ENCODE measurements at places on chromosomes 2 and 18. TPM values are rescaled to one million over a fixed set of nuclear protein-coding genes. Genes with fewer than 3 reads are reported as not detected.

GRCh38 chr18:77495982-77496690 is 246.5 kb downstream of the GALR1 start:
- H3K27ac ChIP-seq: no peak overlapping the region
- H3K4me3 ChIP-seq: no peak overlapping the region
- H3K4me1 ChIP-seq: no peaks in the 10 kb centered on the region
- no peaks in the 10 kb centered on the region for H3K36me3 ChIP-seq

The ACVR1C gene
- total RNA-seq: 1.1 TPM

DNA sequence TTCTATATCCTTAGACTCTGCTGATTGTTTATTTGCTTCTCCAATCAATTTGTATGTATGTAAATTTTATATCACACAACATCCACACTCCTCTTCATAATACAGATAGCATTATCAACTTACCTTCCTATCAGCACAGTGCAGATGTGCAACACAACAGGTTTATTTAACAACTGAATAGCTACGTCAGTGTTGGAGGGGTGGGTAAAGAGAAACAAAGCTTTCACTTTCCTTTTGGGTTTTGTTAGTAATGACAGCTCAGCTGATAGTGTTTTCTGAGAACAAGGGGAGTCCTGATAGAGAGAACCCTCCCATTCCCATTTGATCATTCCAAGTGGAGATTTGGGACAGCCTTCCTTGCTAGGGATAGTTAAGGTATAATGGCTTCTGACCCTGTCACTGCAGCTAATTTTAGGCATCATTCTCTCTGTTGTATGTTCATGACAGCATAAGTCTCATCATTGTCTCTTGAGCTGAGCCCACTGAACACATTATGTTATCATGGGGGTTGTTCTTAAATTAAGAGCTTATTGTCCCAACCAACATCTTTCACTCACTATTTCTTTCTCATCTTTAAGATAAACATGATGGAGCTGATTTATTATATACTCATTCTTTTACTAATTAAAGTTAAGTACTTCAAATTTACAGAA is 227.7 kb downstream of the GPD2 start:
- no peaks in the 10 kb centered on the region for H3K27me3 ChIP-seq
- no peak overlapping the region for H3K4me3 ChIP-seq
- peak; percentile 29 for DNase-seq
- no peak overlapping the region for H3K27ac ChIP-seq

GRCh38 chr2:133489146-133489545 is 79.1 kb downstream of the NCKAP5 start:
- no peak overlapping the region for H3K4me3 ChIP-seq
- no peak overlapping the region for H3K27ac ChIP-seq
- no peaks in the 10 kb centered on the region for H3K36me3 ChIP-seq
- H3K27me3 ChIP-seq: no peaks in the 10 kb centered on the region

DNA sequence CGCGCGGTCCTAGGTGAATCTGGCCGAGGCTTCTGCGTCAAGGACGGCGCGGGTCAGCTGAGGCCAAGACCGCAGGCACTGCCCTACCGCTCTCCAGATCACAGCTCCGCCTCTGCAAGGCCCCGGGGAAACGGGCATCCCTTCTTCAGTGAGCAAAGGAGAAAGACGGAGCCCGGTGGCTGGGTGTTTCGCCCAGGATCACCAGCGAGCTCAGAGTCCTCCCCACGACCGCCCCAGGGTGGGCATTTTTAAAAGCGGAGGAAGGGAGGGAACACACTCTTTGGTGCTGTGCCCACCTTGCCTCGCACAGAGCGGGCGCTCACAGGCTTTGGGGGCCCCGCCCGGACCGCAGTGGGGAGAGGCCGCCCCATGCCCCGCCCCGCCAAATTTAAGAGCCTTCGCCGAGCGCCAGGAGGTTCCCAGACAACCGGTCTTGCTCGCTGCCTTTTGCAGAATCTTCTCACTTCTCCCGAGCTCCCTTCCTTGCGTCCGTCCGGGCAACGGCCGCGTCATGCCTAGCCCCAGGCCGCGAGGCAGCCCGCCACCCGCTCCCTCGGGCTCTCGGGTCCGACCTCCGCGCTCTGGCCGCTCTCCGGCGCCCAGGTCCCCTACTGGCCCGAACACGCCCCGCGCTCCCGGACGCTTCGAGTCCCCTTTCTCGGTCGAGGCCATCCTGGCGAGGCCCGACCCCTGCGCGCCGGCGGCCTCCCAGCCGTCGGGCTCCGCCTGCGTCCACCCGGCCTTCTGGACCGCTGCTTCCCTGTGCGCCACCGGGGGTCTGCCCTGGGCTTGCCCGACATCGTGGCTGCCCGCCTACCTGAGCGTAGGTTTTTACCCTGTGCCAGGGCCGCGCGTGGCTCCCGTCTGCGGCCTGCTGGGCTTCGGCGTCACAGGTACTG is at the start of gene NOTO:
NOTO (plus strand) TSS at position 419 of the 899 bp plus-strand sequence; CDS start at position 512, 93 bp downstream.
- no peak for DNase-seq
- H3K4me1 ChIP-seq: peaks cover 13% of the 10 kb centered on the region
- no peaks in the 10 kb centered on the region for H3K36me3 ChIP-seq

The SDC1 gene
- total RNA-seq: not detected

GRCh38 chr2:6930923-6931647 is 13.9 kb downstream of the RNF144A start:
- H3K27me3 ChIP-seq: no peaks in the 10 kb centered on the region
- DNase-seq: no peak
- no peak overlapping the region for H3K27ac ChIP-seq
- peaks cover 12% of the 10 kb centered on the region for H3K4me1 ChIP-seq

The LOXHD1 gene
- not detected for total RNA-seq

DNA sequence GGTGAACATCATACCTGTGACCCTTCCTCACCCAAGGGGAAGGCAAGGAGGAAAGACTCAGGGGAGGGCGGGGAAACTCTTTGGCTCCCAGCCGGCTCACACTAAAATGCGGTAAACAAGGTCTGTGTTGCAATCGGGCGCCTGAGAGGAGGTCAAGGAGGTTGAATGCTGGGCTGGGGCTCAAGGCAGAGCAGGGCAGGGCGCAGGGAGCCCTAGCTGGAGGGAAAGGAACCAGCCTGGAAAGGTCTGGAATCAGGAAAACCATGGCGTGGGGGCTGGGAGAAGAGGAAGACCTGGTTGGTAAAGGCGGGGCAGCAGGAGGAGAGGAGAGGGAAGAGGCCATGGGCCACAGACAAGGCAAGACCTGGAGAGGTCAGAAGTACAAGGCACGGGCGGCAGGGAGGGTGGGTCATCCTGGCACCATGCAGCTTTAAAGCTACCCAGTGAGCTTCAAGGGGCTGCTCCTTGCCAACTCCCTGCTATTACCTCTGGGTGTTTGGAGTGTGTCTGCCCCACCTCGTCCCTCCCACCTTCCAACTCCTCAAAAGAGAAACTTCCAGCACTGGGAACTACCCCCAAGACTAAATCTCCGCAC is 4.8 kb upstream of the TMEM37 start:
- no peaks in the 10 kb centered on the region for H3K36me3 ChIP-seq
- H3K4me3 ChIP-seq: no peak overlapping the region

DNA sequence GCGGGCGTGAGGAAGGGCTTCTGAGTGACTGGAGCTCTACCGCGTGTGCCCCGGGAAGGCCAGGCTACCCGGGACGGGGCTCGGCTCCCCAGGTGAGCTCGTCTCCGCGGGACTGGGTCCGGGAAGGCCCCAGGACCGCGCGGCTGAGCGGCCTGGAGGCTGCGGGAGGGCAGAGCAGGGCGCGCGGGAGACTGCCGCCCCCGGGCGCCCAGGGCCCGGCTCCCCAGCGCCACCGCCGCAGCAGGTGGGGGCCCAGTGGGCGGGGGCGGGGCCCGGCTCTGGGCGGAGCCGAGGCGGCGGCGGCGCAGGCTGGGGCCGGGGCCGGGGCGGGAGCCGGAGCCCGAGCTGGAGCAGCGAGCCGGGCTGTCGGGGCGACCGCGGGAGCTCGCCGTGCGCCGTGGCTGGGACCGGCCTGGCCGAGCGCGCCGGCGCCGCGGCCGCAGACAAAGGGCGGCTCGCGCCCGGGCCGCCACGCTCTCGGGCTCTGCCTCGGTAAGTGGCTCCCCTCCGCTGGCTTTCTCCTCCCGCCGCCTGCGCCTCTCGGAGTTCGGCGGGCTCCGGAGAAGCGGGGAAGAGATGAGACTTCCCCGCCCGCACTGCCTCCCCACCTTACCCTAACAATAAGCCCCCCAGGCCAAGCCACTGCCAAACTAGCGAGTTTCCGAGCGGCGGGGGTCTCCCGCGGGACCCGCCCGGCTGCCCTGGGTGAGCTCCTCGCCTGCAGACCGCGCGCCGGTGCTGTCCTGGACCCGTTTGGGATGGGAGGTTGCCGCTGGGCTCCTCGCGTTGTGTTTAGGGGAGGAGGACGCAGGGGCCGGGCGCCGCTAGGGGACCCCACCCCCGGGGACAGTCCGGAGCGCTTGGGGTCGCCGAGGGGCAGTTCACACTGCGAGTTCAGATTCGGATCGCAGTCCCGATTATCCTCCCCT is at the start of gene MAPK4:
MAPK4 (plus strand) TSS at position 336 of the 929 bp plus-strand sequence. CDS start 103,872 bp downstream, outside the sequence.
- H3K27me3 ChIP-seq: peaks cover 43% of the 10 kb centered on the region
- no peak for DNase-seq
- H3K27ac ChIP-seq: no peak within 1 kb of the TSS
- H3K36me3 ChIP-seq: no peaks in the 10 kb centered on the region

DNA sequence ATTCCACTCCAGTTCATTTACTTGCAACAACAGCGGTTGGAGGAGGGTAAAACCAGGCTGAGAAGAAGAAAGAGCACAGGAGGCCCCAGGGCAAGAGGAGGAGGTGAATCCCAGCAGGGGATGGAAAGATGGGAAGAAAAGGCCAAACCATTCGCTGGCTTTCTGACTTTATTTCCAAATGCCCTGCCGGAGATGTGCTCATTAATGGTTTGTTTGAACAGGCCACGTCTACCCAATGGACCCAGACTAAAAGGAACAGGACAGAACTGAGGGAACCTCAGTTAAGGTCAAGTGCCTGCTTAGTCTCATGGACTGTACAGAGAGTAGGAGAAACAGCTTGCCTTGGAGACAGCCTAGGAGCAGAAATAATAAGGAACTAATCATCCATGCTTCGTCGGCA is 121.6 kb upstream of the NDUFV2 start:
- H3K4me3 ChIP-seq: no peak overlapping the region
- H3K4me1 ChIP-seq: no peaks in the 10 kb centered on the region
- H3K36me3 ChIP-seq: no peaks in the 10 kb centered on the region
- DNase-seq: no peak
- no peak overlapping the region for H3K27ac ChIP-seq

GRCh38 chr2:61707984-61708852 is 145.6 kb downstream of the FAM161A start:
- no peak for DNase-seq
- H3K27ac ChIP-seq: no peak overlapping the region
- no peaks in the 10 kb centered on the region for H3K27me3 ChIP-seq
- no peak overlapping the region for H3K4me3 ChIP-seq
- H3K36me3 ChIP-seq: no peaks in the 10 kb centered on the region

DNA sequence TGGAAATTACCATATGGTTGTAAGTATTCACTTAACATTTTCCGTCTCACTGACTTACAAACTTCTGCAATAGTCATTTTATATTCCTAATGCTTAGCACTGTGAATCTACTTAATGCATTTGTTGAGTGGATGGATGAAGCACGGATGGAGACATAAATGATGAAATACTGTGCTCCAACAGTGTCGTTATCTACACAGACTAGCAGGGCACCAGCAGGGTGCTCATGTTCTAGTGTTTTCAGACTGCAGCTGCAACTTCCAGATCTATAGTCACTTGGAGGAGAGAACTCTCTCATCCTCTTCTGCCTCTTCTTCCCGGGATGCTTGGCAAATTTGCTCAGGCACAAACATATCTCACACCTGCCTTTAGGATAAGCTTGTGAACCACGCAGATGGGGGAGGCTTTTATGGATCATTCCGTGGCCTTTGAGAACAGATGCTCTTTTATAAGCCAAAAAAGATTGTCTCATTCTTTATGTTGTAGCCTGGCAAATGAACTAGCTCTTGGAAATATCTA is 797.7 kb downstream of the MBD2 start:
- no peaks in the 10 kb centered on the region for H3K27me3 ChIP-seq
- H3K4me3 ChIP-seq: no peak overlapping the region
- H3K36me3 ChIP-seq: no peaks in the 10 kb centered on the region
- no peak for DNase-seq

GRCh38 chr18:8795586-8796325 is 90.4 kb downstream of the MTCL1 start:
- no peaks in the 10 kb centered on the region for H3K36me3 ChIP-seq
- no peaks in the 10 kb centered on the region for H3K4me1 ChIP-seq
- H3K27ac ChIP-seq: no peak overlapping the region
- H3K27me3 ChIP-seq: no peaks in the 10 kb centered on the region
- H3K4me3 ChIP-seq: no peak overlapping the region
